RCC 7860 (cell line): ENCODE measurements at places on chromosomes 2 and 18.

- no peak for DNase-seq
Observed at GRCh38 chr2:32427672-32428610, 71.1 kb downstream of the BIRC6 start.

DNA sequence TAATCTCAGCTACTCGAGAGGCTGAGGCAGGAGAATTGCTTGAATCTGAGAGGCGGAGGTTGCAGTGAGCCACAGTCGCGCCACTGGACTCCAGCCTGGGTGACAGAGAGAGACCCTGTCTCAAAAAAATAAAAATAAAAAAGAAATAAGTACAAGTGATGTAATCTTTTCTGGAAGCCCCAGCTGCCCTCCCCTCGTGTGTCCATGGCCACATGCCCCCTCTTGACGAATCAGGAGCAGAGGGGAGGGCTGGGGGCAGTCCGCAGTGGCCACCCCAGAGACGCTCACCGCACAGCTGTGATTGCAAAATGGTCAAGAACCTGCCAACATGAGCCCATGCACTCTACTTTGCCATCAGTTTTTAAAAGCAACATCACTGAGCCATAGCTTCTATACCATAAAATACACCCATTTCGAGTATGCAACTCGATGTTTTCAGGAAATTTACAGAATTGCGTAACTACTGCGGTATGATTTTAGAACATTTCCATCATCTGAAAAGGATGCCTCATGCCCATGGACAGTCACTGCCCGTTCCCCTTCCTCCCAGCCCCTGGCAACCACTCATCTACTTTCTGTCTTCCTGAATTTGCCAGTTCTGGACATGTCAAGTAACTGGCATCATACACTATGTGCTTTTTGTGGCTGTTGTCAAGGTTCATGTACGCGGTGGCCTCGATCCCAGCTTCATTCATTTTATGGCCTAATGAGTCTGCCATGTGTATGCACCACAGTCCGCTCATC, 88.1 kb downstream of the NDUFA10 start:
- no peak for DNase-seq

GRCh38 chr18:75157381-75157780, 51.6 kb downstream of the PTGR3 start:
- no peak for DNase-seq

DNA sequence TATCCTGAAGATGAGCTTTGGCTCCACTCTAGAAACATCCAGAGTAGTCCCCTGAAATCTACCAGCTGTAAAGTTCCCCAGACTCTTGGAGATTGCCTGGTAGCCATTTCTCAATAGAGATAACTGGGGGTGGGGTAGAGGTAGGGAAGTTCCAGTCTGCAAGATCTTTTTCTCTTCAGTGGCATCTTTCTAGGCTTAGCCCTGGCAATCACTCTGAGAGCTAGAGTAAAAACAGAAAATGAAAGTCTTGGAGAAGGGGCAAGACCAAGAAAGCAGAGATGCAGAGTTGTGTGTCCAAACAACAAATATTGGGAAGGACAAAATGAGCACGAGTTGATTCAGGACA, 41.8 kb upstream of the LCLAT1 start:
- no peak for DNase-seq

- no peak for DNase-seq
Observed at GRCh38 chr2:205969584-205969983, 116.4 kb downstream of the INO80D start.

DNA sequence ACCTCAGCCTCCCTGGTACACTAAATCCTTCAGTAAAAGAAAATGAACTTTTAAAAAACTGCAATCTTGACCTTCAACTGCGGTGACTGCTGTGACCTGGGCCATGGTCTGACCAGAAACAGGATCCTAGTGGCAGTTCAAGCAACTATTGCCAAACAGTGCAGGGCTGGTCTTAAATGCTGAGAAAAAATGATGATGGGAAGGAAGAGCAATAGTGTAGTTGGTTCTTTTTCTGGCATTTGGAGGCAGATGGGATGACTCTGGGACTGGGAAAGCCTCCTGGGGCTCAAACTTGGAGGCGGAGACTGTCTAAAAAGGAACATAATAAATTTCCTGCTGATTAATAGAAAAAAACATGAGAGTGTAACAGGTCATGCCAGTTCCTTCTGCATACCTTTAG, 45.4 kb downstream of the CHN1 start:
- no peak for DNase-seq

DNA sequence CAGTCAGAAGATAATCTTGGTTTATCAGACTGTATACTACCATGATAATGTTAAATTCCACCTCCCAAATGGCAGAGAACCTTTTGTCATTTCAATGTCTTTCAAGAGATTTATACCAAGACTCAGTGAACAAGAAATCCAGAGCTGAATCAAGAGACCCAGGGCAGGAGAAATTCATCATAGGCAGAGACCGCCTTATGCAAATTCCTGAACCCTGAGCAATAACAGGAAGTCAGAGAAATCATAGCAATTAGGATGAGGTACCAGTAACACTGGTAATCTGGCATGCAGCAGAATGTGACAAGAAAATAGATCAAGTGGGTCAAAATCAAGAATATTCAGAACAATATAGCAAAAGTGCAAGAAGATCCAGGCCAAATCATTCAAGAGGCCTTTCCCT, 412.4 kb upstream of the LRATD1 start:
- DNase-seq = no peak

DNA sequence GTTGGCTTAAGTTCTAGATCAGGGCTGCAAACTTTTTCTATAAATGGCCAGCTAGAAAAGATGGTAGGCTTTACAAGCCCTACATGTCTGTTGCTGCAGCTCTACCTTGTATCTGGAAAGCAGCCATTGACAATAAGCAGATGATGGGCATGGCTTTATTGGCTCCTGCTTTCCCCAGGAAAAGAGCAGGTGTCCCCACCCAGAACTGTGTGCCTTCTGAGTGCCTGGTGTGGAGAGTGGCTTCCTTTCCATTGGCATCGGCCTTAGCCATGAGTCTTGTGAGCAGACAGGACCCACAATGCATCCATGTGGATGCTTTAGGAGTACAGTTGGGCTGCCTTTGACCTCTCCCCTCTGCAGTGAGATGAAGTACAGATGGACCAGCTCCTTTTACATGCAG, 120.2 kb downstream of the CD8B2 start:
- DNase-seq = no peak

GRCh38 chr2:17911491-17912260, 33.2 kb downstream of the KCNS3 start:
- no peak for DNase-seq

DNA sequence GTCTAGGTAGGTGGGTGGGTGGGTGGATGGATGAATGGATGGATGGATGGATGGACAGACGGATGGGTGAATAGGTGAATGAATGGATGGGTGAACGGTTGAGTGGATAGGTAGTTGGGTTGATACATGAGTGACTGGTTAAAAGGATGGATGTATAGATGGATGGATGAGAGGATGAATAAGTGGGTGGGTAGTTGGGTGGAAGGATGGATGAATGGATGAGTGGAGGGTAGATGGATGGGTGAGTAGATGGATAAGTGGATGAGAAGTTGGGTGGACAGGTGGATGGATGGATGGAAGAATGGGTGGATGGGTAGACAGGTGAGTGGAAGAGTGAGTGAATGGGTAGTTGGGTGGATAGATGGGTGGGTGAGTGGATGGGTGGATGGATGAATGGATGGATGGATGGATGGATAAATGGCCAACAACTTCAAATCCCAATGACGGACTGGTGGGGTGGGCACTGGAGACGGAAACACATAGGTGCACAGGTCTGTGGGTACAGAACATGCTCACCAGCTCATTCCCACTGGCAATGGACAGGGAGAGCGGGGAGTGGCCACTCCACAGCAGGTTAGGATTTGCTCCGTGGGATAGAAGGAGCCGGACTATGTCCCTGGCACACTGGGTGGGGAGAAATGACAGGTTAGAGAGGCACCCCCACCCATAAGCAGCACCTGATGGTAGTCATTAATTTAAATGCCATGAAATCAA, 48.8 kb downstream of the ANKMY1 start:
- no peak for DNase-seq

- no peak for DNase-seq
Observed at GRCh38 chr2:190079160-190079559, 16.6 kb upstream of the MSTN start.
